Smooth muscle cell of the coronary artery (primary cell): ENCODE measurements at places on chromosomes 13 and 19. TPM values are rescaled to one million over a fixed set of nuclear protein-coding genes. Genes with fewer than 3 reads are reported as not detected.

The RFPL4A gene
- total RNA-seq, result 0.08 TPM in 1 of 2 replicates, not detected in the other

The WASF3 gene
- 4.9 and 10.0 TPM in 2 replicates for total RNA-seq

The MAST1 gene
- 0.35 TPM in 1 of 2 replicates, not detected in the other for total RNA-seq

The CLEC11A gene
- 17.4 and 28.9 TPM in 2 replicates for total RNA-seq
